Activated B cell treated with CpG ODN at 0.5 μM for 24 hours (primary cell): ENCODE measurements at places on chromosomes 5 and 9.

- H3K27ac ChIP-seq = no peak overlapping the region
- DNase-seq = no peak
- H3K27me3 ChIP-seq = no peaks in the 10 kb centered on the region
- no peak overlapping the region for H3K4me3 ChIP-seq
- H3K36me3 ChIP-seq = no peaks in the 10 kb centered on the region
Measured at GRCh38 chr9:107548298-107549142, 59.0 kb upstream of the KLF4 start.

DNA sequence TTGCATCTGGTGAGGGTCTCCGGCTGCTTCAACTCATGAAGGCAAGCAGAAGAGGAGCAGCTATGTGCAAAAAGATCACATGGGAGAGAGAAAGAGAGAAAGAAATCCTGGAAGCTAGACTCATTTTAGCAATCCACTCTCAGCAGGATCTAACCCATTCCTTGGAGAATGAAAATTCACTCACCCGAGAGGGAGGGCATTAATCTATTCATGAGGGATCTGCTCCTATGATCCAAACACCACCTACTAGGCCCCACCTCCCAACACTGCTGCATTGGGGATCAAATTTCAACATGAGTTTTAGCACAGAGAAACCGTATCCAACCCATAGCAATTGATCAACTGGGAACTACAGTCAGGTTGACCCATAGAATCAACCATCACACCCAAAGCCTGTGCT lies 98.1 kb upstream of the SV2C start:
- no peaks in the 10 kb centered on the region for H3K27me3 ChIP-seq
- no peak overlapping the region for H3K27ac ChIP-seq
- no peak for DNase-seq
- no peaks in the 10 kb centered on the region for H3K36me3 ChIP-seq

GRCh38 chr5:142466195-142466971 lies 141.6 kb upstream of the SPRY4 start:
- no peak for DNase-seq
- H3K27me3 ChIP-seq = peaks cover 4% of the 10 kb centered on the region
- H3K4me1 ChIP-seq = no peaks in the 10 kb centered on the region
- H3K36me3 ChIP-seq = no peaks in the 10 kb centered on the region

DNA sequence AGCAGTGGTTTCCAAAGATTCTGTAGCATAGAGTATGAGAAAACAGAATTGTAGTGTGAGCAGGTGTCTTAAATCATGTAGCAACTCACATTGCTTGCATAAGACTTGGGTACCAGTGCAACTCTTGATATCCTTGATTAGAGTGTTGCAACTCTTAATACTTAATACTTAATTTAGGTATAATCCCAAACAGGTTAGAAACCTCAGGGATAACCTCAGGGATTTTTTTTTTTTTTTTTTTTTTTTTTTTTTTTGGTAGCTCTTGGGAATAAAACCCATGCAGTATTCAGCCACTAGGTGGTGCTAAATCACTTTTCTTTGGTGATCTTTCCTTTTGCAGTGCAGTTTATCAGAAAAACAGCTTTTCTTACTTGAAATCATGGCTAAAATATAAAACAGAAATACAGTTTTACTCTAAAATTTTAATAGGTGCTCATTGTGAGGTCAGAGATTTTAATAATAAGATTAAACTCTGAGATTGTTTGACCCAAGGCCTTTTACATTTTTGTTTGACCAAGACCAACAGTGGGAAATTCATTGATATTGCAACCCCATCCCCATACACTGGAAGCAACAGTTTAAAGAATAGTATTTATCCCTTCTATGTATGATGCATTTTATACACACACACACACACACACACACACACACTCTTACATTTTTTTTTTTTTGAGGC lies 55.3 kb downstream of the ERAP1 start:
- H3K36me3 ChIP-seq = peaks cover 91% of the 10 kb centered on the region
- no peaks in the 10 kb centered on the region for H3K4me1 ChIP-seq
- no peak overlapping the region for H3K27ac ChIP-seq
- H3K27me3 ChIP-seq = no peaks in the 10 kb centered on the region
- H3K4me3 ChIP-seq = no peak overlapping the region

DNA sequence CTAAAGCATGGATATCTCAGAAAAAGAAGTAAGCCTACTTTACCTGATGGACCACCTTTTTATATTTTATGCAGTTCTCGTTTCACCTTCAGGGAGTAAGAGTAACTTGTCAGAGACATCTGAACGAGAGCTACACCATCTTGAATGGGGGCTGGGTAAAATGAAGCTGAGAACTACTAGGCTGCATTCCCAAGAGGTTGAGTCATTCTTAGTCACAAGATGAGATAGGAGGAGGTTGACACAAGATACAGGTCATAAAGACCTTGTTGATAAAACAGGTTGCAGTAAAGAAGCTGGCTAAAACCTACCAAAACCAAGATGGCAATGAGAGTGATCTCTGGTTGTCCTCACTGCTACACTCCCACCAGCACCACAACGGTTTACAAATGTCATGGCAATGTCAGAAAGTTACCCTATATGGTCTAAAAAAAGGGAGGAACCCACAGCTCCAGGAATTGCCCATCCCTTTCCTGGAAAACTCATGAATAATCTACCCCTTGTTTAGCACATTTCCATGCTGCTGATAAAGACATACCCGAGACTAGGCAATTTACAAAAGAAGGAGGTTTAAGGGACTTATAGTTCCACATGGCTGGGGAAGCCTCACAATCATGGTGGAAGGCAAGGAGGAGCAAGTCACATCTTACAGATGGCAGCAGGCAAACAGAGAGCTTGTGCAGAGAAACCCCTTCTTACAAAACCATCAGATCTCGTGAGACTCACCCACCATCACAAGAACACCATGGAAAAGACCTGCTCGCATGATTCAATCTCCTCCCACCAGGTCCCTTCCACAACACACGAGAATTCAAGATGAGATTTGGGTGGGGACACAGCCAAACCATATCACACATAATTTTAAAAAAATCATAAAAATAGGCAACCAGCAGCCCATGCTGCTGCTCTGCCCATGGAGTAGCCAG lies 62.5 kb downstream of the GIN1 start:
- no peak overlapping the region for H3K4me3 ChIP-seq
- H3K27me3 ChIP-seq = no peaks in the 10 kb centered on the region
- H3K27ac ChIP-seq = no peak overlapping the region
- no peaks in the 10 kb centered on the region for H3K36me3 ChIP-seq

DNA sequence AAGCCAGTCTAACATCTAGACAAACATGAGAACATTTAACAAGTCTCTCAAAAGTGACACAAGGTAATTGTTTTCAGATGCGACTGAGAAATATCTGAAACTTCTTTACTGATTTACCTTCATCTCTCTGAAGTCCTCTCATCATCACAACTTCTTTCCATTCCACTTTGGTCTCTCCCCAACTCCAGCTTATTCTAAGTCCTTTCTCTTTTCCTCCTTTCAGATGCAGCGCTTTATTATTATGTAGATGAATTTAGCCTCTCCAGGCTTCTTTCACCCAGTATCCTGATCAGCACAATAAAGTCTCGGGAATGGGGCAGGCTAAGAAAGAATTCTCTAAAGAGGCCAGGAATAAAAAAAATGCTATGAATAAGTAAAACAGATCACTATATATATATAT lies 128.0 kb downstream of the KCTD16 start:
- no peak for DNase-seq
- no peaks in the 10 kb centered on the region for H3K4me1 ChIP-seq
- no peak overlapping the region for H3K27ac ChIP-seq
- H3K27me3 ChIP-seq = peaks cover 2% of the 10 kb centered on the region
- H3K36me3 ChIP-seq = no peaks in the 10 kb centered on the region

GRCh38 chr5:95382801-95383200 lies 8.4 kb upstream of the FAM81B start:
- no peak overlapping the region for H3K27ac ChIP-seq
- peaks cover 7% of the 10 kb centered on the region for H3K4me1 ChIP-seq
- H3K36me3 ChIP-seq = no peaks in the 10 kb centered on the region
- DNase-seq = no peak

- no peak overlapping the region for H3K4me3 ChIP-seq
- no peaks in the 10 kb centered on the region for H3K27me3 ChIP-seq
- no peaks in the 10 kb centered on the region for H3K4me1 ChIP-seq
- DNase-seq = no peak
- H3K27ac ChIP-seq = no peak overlapping the region
Measured at GRCh38 chr5:173457482-173457881, 129.3 kb upstream of the STC2 start.

DNA sequence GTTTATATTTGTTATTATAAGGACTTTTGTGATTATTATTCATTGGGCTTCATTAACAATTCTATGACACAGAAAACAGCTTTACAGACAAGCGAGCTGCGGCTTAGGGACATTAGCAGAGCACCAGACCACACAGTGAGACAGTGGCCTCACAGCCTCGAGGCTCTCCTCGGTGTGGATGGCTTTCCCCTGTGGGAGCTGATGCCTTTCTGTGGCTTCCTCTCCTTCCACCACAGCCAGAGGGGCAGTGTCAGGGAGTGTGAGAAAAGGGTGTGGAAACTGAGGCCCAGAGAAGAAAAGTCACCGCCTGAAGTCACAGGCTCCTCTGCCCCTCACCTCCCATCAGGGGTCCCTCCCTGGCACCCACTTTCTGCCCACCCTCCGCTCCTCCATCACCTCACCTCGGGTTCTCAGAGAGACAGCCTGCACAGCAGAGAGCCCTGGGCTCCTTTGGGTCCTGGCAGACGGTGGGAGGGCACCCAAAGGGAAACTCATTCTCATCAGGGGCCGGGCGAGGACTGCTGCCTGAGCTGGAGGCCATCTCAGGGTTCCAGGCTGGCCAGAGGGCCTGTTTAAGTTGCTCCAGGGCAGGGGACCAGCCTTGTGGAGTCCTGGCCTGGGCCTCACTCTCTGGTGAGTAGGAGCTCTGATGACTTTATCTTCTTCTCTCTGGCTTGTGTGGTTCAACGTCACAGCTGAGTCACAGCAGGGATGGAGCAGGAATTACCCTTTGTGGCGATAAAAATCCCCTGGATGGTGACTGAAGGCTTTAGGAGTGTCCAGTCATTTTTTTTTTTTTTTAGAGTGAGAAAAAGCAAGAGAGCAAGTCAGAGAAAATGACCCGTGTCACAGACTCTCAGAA lies 830 bp downstream of the TRAF1 start:
- peak; percentile 44 for DNase-seq
- peaks cover 90% of the 10 kb centered on the region for H3K4me1 ChIP-seq
- peak overlapping the region; percentile 87 for H3K4me3 ChIP-seq
- peak overlapping the region; percentile 99 for H3K27ac ChIP-seq
- H3K36me3 ChIP-seq = peaks cover 48% of the 10 kb centered on the region
